ENCODE measurements at places on chromosomes 1 and 21. TPM values are rescaled to one million over a fixed set of nuclear protein-coding genes. Genes with fewer than 3 reads are reported as not detected.

GRCh38 chr1:61253059-61253735 is 170.8 kb downstream of the NFIA start:
- H3K4me1 ChIP-seq, result peaks cover 11% of the 10 kb centered on the region
- H3K27ac ChIP-seq, result no peak overlapping the region
- no peaks in the 10 kb centered on the region for H3K27me3 ChIP-seq
- H3K4me3 ChIP-seq, result no peak overlapping the region

- H3K27ac ChIP-seq, result no peak overlapping the region
- no peak for DNase-seq
- no peaks in the 10 kb centered on the region for H3K27me3 ChIP-seq
- H3K4me3 ChIP-seq, result no peak overlapping the region
Measured at GRCh38 chr1:96967311-96967710, 245.7 kb downstream of the PTBP2 start.

GRCh38 chr1:90948301-90948700 is 73.5 kb downstream of the ZNF644 start:
- no peaks in the 10 kb centered on the region for H3K27me3 ChIP-seq
- H3K4me3 ChIP-seq, result no peak overlapping the region
- DNase-seq, result no peak
- no peak overlapping the region for H3K27ac ChIP-seq
- H3K36me3 ChIP-seq, result no peaks in the 10 kb centered on the region
- H3K4me1 ChIP-seq, result no peaks in the 10 kb centered on the region

- H3K4me1 ChIP-seq, result no peaks in the 10 kb centered on the region
- no peaks in the 10 kb centered on the region for H3K36me3 ChIP-seq
- H3K4me3 ChIP-seq, result no peak overlapping the region
- H3K27ac ChIP-seq, result no peak overlapping the region
- no peak for DNase-seq
Measured at GRCh38 chr1:210223226-210223904, 9.2 kb upstream of the SERTAD4 start.

Gene COL24A1
- total RNA-seq, result 0.25 TPM

Gene TRIM46
- total RNA-seq, result 3.4 TPM

- no peak overlapping the region for H3K27ac ChIP-seq
- H3K4me3 ChIP-seq, result no peak overlapping the region
- H3K36me3 ChIP-seq, result no peaks in the 10 kb centered on the region
- H3K27me3 ChIP-seq, result no peaks in the 10 kb centered on the region
Measured at GRCh38 chr1:172377565-172377964, 42.9 kb upstream of the C1orf105 start.

DNA sequence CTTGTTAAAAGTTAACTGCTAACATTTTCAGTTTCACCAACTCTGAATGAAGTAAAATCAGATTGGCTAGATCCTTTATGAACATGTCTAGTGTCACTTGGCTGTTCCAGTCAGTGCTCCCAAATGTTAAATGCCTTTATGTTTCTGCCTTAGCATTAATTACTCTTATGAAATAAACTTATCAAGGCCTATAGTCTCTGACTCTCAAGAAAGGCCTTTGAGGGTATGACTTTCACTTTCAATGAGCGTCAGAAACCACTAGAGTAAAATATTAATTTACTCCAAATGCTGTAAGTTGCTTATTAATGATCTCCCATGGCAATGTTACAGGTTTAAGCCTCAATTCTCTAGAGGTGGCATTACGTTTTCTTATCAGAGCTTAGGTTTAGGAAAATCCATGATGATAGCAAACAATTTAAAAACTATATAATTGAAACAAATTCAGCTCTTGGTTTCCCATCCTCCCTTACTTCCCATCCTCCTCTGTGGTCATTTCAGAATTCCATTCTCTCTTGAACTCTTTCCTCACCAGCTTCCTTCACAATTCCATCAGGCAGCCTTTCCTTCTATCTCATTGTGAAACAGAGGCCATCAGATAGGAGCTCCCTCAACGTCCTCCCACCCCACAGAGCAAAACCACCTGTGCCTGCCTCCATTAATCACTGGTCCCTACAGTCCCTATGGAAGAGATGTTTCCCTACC is 108.6 kb upstream of the COP1 start:
- no peaks in the 10 kb centered on the region for H3K36me3 ChIP-seq
- no peaks in the 10 kb centered on the region for H3K4me1 ChIP-seq
- no peak overlapping the region for H3K27ac ChIP-seq

Gene TMCO1
- total RNA-seq, result 126 TPM

GRCh38 chr1:30524840-30525617 is 198.4 kb downstream of the MATN1 start:
- H3K27ac ChIP-seq, result no peak overlapping the region
- H3K36me3 ChIP-seq, result no peaks in the 10 kb centered on the region
- DNase-seq, result peak; percentile 26

DNA sequence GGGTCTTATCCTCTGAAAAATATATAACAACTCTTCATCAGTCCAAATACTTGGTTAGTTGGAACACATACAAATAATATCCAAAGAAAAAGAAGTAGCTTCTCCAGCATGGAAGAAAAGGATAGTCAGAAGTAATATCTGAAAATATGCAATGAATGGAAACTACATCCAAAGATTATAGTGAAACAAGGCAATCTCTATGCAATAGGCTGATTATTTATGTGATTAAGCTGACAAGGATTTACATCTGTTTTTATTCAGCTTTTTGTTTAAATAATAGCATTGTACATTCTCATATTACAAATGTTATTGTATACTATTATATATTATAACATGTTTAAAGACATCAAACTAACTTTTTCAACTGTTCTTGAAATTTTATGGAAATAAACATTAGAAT is 15.3 kb upstream of the TGFBR3 start:
- no peak overlapping the region for H3K4me3 ChIP-seq
- DNase-seq, result no peak
- peaks cover 17% of the 10 kb centered on the region for H3K4me1 ChIP-seq

DNA sequence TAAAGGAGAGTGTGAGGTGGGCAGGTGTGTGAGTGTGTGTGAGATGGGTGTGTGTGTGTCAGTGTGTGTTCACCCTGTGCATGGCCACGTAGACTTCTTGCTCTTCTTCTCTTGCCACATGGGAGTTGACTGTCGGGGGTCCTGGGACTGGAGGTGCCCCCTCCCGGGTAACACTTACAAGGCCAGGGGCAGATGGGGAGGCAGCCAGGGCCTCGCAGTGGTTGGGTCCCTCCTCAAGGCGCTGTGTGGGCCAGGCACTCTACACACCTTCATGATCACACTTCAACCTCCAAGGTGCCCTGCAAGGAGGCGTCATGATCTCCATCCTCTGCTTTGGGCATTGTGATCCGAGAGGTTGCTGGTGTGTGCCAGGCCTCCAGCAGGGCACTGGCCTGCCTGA is 2.3 kb downstream of the PLA2G2F start:
- no peaks in the 10 kb centered on the region for H3K27me3 ChIP-seq
- H3K36me3 ChIP-seq, result no peaks in the 10 kb centered on the region
- no peaks in the 10 kb centered on the region for H3K4me1 ChIP-seq
- DNase-seq, result no peak
- H3K27ac ChIP-seq, result no peak overlapping the region
- H3K4me3 ChIP-seq, result no peak overlapping the region

DNA sequence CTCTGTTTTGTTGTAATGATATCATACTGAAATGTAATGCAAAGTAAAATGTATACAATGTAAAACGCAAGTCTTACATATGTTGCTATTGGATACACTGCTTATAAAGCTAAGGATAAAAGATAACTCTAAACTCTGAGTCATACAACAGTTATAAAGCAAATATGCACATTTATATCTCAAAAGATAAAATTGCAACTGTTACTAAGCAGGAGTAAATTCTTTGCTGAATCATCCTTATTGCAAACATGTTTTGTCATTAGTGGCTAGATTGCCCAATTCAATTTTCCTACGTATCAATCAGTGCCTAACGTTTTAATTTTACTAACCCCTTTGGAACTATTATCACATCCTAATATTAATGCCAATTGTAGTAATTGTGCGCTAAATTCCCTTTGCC is 762.9 kb downstream of the LTN1 start:
- peaks cover 39% of the 10 kb centered on the region for H3K4me1 ChIP-seq
- H3K27ac ChIP-seq, result peak overlapping the region; percentile 64
- DNase-seq, result peak; percentile 88
- H3K4me3 ChIP-seq, result peak overlapping the region; percentile 16

DNA sequence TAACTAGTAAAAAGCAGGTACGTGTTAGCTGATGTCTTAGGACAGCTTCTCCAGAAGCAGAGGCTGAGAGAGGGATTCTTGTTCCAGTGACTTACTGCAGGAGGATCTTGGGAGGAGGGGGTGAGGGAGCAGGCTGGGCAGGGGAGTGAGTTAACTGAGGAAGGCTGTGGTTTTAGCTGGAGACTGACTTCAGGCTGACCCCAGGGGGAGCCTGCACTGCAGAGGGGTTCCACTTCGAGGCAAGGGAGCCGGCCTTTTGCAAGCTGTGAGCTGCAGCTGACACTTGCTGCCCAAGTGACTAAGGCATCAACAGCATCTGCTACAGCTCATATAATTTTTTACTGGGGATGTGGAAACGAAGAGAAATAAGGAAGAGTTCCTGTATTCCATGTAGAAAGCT is 50.4 kb upstream of the SOD1 start:
- H3K27me3 ChIP-seq, result no peaks in the 10 kb centered on the region
- H3K4me1 ChIP-seq, result no peaks in the 10 kb centered on the region
- no peak for DNase-seq
- H3K27ac ChIP-seq, result no peak overlapping the region

- DNase-seq, result no peak
- H3K27me3 ChIP-seq, result no peaks in the 10 kb centered on the region
- H3K4me1 ChIP-seq, result no peaks in the 10 kb centered on the region
- H3K4me3 ChIP-seq, result no peak overlapping the region
- no peak overlapping the region for H3K27ac ChIP-seq
Measured at GRCh38 chr21:15444118-15444960, 285.4 kb upstream of the USP25 start.

Gene S100A14
- total RNA-seq, result not detected

- no peaks in the 10 kb centered on the region for H3K36me3 ChIP-seq
- H3K27me3 ChIP-seq, result no peaks in the 10 kb centered on the region
- H3K4me1 ChIP-seq, result peaks cover 5% of the 10 kb centered on the region
- peak; percentile 70 for DNase-seq
Measured at GRCh38 chr1:167899253-167899681, 14.7 kb downstream of the ADCY10 start.

DNA sequence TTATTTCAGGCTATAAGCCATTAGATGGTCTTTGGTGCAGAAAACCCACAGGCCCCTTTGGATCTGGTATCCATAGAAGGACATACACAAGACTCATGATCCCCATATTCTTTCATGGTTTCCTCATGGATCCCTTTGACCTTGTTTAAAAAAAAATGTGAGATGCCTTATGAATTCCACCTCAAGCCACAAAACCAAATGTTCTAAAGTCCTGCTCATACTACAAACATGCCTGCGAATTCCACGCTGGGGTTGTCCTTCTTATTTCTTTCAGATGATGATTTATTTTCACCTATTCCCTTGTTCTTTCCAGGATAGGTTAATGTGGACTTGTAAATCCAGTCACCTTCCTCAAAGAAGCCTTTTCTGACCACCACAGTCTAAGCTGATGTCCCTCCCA is 256.9 kb upstream of the DPYD start:
- no peaks in the 10 kb centered on the region for H3K4me1 ChIP-seq
- no peak overlapping the region for H3K27ac ChIP-seq
- no peak for DNase-seq
- H3K27me3 ChIP-seq, result no peaks in the 10 kb centered on the region
- H3K4me3 ChIP-seq, result no peak overlapping the region
- no peaks in the 10 kb centered on the region for H3K36me3 ChIP-seq

GRCh38 chr1:82870332-82870731 is 1069.6 kb downstream of the ADGRL2 start:
- H3K27me3 ChIP-seq, result no peaks in the 10 kb centered on the region
- DNase-seq, result no peak
- H3K36me3 ChIP-seq, result no peaks in the 10 kb centered on the region
- H3K4me3 ChIP-seq, result no peak overlapping the region
- no peaks in the 10 kb centered on the region for H3K4me1 ChIP-seq

Gene TNNI3K
- not detected for total RNA-seq

GRCh38 chr1:172398193-172398592 is 22.3 kb upstream of the C1orf105 start:
- peaks cover 57% of the 10 kb centered on the region for H3K4me1 ChIP-seq
- peak overlapping the region; percentile 48 for H3K4me3 ChIP-seq
- no peaks in the 10 kb centered on the region for H3K27me3 ChIP-seq
- H3K27ac ChIP-seq, result peak overlapping the region; percentile 87
- DNase-seq, result peak; percentile 53

DNA sequence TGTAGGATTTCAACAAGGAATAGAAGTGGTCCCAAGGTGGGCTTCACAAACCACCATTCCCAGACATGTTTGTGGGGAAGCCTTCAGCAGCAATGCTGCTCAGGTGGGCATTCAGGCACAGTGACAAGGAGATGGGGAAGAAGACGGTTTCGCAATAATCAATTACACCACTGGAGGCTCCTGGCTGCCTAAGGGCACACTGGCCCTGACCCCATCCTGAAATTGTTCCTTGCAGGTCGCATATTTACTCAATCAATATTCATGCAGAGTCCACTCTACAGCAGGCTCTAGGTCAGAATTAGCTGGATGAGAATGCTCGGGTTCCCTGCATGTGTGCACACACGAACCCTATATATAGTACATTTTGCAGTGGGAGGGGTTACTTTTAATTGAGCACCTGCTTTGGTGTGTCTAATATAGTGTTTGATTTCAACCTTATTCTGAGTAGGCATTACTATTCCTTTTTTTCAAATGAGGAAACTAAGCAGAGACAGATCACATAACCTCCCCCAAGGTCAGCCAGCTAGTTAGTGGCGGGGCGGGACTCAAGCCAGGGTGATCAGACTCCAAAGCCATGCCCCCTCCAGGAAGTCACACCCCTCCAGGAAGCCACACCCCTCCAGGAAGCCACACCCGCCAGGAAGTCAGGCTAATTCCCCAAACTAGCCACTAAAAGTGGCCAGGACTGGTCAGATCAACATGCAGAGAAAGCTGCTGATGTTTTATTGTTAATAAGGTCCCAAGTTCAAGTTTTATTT is 106.5 kb downstream of the HLCS start:
- peak overlapping the region; percentile 57 for H3K27ac ChIP-seq
- H3K36me3 ChIP-seq, result no peaks in the 10 kb centered on the region
- peak overlapping the region; percentile 28 for H3K4me3 ChIP-seq
- no peaks in the 10 kb centered on the region for H3K27me3 ChIP-seq
- peak; percentile 45 for DNase-seq

Gene KRTAP8-1
- not detected for total RNA-seq

GRCh38 chr1:3577711-3578432 is 33.4 kb downstream of the MEGF6 start:
- H3K36me3 ChIP-seq, result no peaks in the 10 kb centered on the region
- DNase-seq, result no peak
- H3K4me1 ChIP-seq, result no peaks in the 10 kb centered on the region
- no peak overlapping the region for H3K27ac ChIP-seq
- no peaks in the 10 kb centered on the region for H3K27me3 ChIP-seq

Gene SLAMF7
- total RNA-seq, result not detected

Gene IGFN1
- not detected for total RNA-seq

- no peak overlapping the region for H3K4me3 ChIP-seq
- H3K4me1 ChIP-seq, result no peaks in the 10 kb centered on the region
- H3K27me3 ChIP-seq, result no peaks in the 10 kb centered on the region
Measured at GRCh38 chr1:87898431-87898830, 569.8 kb downstream of the LMO4 start.

DNA sequence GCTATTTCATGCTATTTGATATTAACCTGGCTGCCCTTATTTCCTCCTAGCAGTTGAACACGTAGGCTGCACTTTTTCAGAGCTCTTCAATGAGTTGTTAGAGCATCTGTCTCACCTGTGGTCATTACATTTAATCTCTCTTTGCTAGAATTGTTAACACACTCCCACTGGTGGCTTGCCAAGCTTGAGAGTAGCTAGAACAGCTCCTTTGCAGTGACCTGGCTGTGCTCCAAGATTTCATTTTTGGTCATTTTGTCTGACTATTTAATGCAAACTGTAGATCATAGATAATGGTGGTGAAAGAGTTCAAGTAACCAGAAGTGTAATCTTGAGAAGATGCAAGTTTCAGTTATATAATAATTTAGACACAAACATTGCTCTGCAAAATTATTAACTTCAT is 105.6 kb downstream of the LRRC7 start:
- H3K4me1 ChIP-seq, result no peaks in the 10 kb centered on the region
- H3K27me3 ChIP-seq, result no peaks in the 10 kb centered on the region
- no peak for DNase-seq
- no peak overlapping the region for H3K4me3 ChIP-seq
- H3K36me3 ChIP-seq, result no peaks in the 10 kb centered on the region
